ENCODE measurements at places on chromosomes 16 and 17.

GRCh38 chr17:73643001-73643851 lies 1.0 kb downstream of the SDK2 start:
- DNase-seq, result peak; percentile 62

DNA sequence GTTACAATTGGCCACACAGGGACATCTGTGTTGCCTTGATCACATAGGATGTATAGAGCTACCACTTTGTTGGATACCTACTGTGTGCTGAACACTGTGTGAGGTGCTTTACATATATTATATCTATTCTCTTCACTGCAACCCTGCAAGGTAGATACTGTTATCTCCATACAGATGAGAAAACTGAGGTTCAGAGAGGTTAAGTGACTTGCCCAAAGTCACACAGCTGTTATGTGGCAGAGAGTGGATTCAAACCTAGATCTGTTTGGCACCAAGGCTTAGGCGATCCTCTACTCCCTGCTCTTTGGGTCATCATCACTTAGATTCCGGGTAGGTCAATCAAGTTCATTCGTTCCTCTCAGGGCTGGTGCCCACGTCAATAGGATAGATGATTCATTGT lies 260.5 kb upstream of the IRX3 start:
- no peak for DNase-seq

DNA sequence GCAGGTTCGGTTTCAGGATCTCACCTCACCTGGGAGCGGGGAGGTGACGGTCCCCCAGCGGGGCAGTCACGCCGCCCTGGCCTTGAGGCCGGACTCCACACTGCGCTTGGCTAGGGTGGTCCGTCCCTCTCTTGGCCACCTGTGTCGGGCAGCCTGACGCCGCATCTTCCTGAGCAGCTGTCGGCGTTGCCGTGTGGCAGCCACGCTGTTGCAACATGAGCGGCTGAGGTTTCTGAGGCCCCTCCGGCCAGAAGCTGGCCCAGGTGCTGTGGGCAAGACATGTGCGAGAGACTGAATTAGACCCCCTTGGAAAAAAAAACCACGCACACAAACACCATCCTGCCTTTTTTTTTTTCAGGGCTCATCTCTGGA lies 49.2 kb downstream of the IRF8 start:
- no peak for DNase-seq

- DNase-seq, result no peak
These were observed 609.4 kb upstream of the CDH5 start for GRCh38 chr16:65757064-65757463.

DNA sequence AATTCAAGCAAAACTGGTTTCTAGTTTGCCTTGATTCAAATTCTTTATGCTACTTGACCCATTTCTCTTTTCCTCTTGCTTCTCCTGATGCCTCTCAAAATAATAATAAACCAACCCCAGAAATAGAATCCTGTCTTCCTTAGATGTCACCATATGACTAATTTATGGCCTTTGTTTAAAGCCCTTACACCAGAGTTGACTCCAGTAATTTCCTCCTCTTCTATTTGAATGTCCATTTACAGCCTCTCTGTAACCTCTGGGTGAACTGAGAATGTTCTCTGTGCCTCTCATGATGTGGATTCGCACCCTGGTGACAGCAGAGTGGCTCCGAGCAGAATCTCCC lies 31.5 kb downstream of the ZFHX3 start:
- DNase-seq, result no peak

- peak; percentile 90 for DNase-seq
These were observed at the start of gene NXN for GRCh38 chr17:979539-980405. NXN (minus strand) TSS chr17:979776.

DNA sequence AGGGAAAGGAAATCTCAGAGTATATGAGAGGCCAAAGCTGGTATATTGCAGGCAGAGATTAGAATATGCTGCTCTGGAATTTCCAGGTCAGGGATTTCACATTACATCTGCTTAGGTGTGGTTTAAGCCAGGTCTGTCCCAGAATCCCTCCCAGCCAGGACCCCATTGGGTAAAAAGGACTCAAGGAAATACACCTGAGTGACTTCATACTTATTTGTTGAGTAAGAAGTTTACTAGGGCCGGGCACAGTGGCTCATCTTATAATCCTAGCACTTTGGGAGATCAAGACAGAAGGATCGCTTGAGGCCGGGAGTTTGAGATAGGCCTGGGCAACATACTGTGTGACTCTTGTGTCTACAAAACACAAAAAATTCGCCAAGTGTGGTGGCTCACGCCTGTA lies 7.2 kb downstream of the PIPOX start:
- no peak for DNase-seq

Data from B cell (primary cell).